Stimulated activated naive B cell treated with anti-CD40 and anti-IgM and Interleukin-4, amounts not matched to agents 10 μg/mL and 1 μg/mL and 100 μg/mL, for 72 hours (primary cell): ENCODE measurements at places on chromosomes 4 and X.

GRCh38 chr4:55035892-55036291, 89.5 kb downstream of the KDR start:
- DNase-seq, result no peak

DNA sequence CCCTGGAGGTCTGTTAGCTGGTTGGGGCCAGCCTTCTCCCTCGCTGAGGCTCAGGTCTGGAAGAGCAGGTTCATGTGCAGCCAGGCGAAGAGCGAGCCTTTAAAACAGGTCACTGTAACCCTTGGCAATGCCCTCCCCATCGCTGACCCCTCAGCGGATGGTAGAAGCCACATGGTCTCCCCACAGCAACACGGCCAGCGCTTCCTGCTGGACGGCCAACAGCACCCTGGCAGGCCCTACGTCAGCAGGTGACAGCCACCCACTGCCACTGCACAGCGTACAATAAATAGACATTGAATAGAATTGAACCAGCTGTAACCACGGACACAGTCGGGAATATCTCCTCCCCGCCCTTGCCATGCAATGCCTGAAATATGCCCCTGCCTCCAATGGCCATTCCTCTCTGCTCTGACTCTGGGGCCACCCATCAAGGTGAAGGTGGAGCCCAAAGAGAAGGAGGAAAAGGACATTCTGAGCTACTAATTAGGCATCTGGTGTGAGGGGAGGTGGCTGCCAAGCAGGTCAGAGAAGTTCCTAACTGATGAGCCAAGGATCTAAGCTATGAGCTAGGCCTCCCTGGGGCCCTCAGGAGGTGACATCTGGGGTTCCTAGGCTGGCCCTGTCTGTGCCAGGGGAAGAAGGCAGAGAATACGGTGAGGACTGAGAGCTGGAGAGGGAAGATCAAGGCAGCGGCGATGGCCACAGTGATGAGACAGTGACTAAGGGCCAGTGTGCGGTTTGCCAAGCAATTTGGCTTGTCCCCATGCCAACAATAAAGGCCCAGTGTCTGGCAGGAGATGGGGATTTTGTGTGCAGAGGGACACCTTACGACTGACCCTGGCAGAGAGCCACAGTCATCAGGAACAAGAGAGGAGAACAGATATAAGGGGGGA, 202.3 kb downstream of the BCOR start:
- no peak for DNase-seq

DNA sequence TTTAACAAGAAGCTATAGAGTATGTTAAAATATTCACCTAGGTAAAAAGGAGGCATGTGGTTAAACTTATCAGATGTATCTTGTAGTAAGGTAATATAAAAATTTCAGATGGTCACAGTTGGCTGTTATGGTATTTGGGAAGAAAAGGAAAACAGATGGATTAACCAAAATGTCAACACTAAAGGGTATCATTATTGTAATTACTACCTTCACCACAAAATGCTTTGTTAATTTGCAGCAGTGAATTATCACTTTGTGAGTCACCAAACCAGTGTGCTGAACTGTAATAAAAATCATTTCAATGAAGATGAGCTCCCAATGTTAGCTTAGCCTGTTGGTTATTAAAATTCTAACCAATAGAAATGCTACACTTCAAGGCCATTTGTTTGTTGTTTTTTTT, 233.9 kb downstream of the RPA4 start:
- no peak for DNase-seq

DNA sequence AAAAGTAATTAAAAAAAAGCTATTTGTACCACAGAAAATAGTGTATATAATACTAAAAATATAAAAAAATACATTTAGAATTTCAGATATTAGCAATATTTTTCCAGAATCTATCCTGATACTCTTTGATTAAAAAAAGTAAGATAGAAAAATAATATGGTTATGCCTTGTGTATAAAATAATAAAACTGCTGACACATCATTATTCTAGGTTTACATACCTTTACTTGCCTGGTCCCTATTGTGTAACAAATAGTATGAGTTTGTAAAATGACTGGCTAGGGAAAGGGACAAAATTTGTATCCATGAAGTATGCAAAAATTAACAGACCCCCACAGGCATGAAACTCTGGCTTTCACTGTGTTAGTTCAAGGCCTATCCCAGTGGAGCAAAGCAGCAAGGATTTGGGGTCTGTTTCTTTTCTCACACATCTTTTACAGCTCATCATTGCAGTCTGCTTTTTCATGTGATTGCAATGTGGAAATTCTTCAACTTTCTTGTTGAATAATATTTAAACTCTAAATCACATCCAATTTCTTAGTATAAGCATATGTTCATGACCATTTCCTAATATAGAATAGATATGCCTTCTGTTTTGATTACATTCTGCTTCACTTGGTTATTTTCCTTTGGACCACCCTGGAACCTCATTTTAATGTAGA, 136.7 kb upstream of the PCDH18 start:
- DNase-seq, result no peak

DNA sequence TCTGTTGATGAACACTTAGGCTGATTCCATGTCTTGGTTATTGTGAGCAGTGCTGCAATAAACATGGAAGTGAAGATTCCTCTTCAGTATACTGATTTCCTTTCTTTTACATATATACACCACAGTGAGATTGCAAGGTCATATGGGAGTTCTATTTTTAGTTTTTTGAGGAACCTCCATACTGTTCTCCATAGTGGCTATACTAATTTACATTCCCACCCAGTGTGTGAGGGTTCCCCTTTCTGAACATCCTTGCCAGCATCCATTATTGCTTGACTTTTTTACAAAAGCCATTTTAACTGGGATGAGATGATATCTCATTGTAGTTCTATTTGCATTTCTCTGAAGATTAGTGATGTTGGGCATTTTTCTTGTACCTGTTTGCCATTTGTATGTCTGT, 80.5 kb upstream of the GALNT7 start:
- DNase-seq, result no peak

DNA sequence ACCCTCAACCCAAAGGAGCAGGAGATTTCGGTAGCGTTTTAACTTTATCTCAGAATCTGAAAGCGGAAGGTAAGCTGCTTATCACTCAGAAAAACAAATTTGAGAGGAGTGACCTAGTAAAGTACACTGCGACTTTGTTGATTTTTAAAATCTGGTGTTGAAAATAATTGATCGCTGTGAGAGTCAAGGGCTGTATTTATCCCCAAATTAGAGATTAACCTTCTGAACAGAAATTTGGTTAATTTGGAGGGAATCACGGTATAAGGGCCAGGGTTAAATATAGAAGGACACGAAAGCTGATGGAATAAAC, 212 bp downstream of the CLCN4 start:
- no peak for DNase-seq

- DNase-seq, result no peak
Measured at GRCh38 chr4:81688085-81688484, 216.4 kb upstream of the RASGEF1B start.

DNA sequence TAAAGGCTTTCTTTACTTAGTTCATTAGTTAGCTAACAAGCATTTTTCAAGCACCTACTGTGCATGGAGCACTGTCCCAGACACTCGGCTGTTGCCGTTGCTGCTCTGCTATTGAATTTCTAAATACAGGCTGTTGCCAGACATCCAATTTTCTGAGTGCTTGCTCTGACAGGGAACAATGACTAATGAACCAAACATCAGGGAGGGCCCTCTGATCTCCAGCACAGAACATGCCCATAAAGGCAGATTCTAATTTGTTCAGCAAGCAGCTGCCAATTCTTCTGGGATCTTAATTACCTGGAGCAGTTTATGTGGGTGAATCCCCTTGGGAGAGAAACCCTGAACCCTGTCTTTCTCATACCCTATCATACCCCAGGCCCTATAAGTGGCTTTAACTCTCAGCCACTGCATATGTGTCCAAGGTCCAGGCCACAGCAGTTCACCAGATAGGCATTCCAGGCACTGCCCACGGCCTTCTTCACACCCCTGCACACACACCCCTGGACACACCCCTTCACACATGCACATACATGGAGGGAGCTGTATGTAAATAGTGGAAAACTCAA, 27.9 kb downstream of the TSC22D3 start:
- DNase-seq, result no peak

- DNase-seq, result no peak
Measured at GRCh38 chr4:31192341-31192740, 472.2 kb downstream of the PCDH7 start.

- DNase-seq, result no peak
Measured at GRCh38 chrX:14641681-14642655, 112.6 kb downstream of the GLRA2 start.

DNA sequence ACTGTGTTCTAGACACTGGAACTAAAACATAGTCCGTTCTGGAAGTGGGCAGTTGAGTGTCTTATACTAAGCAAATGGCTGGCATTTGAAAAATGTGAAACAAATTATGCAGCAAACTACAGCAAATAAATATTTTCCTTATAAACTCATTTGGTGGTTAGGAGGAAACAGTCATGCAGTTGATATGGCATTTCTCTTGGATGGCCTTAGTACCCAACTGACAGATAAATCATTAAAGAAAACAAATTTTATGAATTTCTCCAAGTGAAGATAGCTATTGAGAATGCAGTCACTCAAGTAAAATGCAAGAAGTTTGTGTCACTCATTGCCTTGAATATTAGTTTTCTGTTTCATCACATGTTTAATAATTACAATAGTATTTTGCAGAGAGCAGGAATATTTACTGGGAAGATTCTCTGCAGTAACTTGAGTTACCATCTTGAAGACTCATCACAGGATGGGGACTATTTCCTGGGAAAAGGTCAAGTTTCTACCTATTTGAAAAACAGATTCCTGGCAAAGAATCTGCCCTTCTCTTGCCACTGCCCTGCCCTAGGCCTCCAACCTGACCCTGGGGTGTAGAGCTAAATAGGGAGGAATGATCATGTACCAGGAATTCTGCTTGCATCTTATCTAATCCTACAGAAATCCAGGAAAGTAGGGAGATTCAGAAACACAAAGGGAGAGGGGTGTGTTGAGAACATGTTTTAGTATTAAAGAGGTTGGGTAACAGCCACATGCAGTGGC, 105.9 kb downstream of the SH3RF1 start:
- DNase-seq, result no peak
